ENCODE measurements at places on chromosomes 13 and 19.

DNA sequence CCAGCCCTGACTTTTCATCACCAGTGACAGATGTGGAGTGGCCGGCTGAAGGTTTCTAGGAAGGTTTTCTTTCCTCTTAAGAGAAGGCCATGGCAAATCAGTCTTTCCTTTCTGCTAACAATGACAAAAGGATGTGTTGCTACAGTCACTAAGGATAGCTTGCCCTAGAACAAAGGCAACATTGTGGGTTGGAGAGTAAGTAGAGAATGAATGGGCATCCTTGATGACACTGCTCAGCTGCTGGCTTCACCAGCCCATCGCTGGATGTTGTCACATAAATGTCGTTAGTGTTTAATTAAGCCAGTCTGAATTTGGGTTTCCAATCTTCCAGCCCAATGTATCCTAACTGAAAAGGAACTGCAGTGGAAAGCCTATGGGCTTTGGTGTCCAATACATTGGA, 168.4 kb downstream of the ZIC5 start:
- DNase-seq: no peak

- DNase-seq: no peak
Measured at GRCh38 chr19:40588926-40589569, 12.1 kb upstream of the LTBP4 start.

DNA sequence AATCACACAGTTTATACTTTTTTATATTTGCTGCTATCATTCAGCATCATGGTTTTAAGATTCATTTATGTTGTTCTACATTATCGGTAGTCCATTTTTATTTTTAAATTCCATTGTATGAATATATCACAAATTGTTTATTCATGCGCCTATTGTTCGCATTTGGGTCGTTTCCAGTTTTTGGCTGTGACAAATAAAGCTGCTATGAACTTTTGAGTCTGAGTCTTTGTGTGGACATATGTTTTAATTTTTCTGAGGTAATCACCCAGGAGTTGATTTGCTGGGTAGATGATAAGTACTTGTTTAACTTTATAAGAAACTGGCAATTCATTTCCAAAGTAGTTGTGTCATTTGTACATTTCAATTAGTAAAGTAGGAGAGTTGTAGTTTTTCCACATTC, 74.2 kb upstream of the CSNK1A1L start:
- no peak for DNase-seq

- DNase-seq: no peak
Measured at GRCh38 chr13:81917810-81918209, 1576.9 kb upstream of the SPRY2 start.

DNA sequence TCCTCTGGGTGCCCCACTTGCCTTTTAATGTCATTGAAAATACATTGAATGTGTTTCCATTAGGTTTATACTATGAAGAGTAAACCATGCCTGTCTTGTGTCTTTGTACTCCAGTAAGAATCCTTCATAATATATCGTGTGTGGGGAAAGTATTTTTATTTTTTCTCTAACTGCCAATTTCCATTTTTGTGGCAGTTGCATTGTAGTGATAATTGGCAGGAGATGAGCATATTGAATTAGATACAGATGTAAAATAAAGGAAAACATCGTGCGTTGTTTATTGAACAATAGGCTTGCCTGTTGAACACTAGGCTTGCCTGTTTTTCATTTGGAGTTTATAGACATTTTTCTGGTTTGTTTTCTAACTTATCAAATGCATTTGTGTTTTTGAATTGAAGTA, 218.8 kb downstream of the NBEA start:
- no peak for DNase-seq

GRCh38 chr19:1608359-1609102, 3.3 kb upstream of the UQCR11 start:
- DNase-seq: no peak

- no peak for DNase-seq
Measured at GRCh38 chr13:83906240-83906820, 24.1 kb upstream of the SLITRK1 start.

Data from central memory CD8-positive, alpha-beta T cell (primary cell).